ENCODE measurements at places on chromosomes 5 and 9. TPM values are rescaled to one million over a fixed set of nuclear protein-coding genes. Genes with fewer than 3 reads are reported as not detected.

Gene RMI1
- polyA plus RNA-seq, result 6.6 TPM

Gene N4BP3
- polyA plus RNA-seq, result 2.3 TPM

Gene SKP1
- 717 TPM for polyA plus RNA-seq

Gene FOXD4L4
- polyA plus RNA-seq, result 0.07 TPM

Gene IFNB1
- polyA plus RNA-seq, result not detected

Gene PDE6A
- polyA plus RNA-seq, result 2.4 TPM

Gene HOMER1
- 0.69 TPM for polyA plus RNA-seq

Gene FOXB2
- polyA plus RNA-seq, result not detected
